ENCODE measurements at places on chromosomes 2 and 18.
A peak's percentile ranks its signal among the peaks of the same experiment; 100 is the strongest.

DNA sequence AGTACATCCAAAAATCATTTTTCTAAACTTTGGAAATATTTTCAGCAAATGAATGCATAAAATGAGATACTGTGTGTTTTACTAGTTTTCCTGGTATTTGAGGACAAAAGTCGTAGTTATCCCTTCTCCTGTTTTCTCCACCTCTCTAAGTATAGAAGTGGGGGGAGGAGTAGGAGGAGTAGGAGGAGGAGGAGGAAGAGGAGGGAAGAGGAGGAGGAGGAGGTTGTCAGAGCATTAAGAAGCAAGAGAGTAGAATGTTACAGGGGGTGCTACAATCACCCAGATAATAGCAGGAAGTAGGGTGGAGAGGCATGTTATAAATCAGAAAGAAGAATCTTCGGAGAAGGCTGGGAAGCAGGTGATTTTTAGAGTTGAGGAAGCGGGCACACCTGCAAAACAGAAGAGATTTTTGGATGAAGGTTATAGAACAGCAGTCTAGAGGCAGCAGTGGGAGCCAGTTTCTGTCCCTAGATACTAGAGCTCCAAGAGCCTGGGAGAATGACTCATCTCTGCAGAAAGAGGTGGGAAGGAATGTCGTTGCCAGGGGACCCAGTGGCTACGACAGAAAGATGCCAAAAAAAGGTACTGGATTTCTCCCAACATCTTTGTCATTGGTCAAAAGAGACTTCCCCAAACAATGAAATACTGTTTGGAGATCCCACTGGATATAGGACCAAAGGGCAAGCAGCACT lies 44.2 kb upstream of the AQP4 start:
- no peak for DNase-seq

DNA sequence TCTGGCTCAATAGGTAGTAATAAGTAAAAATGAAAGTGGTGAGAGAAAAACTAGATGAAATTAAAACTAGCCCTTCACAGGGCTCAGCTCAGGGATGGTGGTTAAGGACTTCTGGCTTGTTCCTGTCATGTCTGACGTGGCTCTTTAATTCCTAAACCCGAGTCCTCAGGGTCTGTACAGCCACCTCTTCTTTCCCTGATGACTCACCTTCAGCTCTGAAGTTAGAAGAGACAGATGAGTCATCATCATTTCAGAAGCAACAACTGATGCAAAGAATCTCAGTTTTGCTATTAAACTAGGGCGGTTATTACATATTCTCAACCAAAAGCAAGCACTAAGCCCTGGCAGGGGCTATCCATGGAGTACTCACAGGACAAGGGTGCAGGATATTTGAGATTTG lies 24.0 kb upstream of the ITGB6 start:
- peak; percentile 41 for DNase-seq

DNA sequence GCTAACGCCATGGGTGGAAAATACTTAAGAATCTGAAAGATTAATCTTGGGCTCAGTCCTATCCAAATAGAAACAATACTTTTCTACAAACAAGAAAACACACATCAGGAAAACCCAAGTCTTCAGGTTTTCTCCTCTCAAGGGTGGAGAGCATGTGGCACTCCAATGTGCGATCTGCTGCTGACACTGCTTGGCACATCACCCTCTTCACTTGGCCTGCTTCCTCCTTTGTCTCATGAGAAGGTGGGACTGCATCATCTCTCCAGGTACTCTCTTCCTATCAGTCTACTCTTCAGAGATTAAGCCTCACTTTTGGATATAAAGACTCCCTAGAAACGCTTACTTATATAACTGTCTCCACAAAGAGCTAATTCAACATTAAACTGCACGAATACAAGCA lies 26.4 kb downstream of the HDLBP start:
- no peak for DNase-seq

DNA sequence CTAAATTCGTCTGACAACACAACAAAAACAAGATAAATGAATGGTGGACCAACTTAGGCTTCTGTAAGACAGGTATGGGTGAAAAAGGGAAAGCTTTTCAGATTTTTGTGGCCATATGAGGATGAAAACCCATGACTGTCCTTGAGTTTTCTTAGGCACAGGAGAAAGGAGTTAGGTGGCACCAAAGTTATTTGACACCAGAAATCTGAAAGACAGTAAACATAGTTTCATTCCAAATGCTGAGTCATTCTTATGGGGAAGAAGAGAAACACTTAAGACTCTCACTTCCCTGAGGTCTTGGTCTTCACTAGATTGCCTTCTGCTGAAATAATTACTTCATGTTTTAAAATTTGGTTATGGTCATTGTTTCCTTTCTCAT lies 5.2 kb upstream of the GPD2 start:
- peak; percentile 91 for DNase-seq

DNA sequence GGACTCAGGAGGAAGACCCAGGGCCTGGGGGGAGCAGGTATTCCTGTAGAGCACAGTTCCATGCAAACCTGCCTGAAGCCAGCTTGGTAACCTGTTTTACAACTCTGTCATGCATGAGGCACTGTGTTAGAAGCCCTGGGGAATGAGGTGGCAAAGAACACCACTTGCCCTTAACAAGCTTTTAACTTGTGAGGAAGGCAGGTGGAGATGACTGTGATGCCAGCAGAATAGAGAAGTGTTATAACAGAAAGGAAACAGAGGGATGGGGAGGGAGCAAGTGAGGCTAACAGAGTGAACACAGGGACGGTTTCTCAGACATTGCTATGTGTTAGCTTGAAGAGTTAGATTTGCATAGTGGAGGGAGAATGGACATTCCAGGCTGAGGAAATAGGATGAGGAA lies 11.5 kb upstream of the IL1A start:
- DNase-seq: peak; percentile 40

DNA sequence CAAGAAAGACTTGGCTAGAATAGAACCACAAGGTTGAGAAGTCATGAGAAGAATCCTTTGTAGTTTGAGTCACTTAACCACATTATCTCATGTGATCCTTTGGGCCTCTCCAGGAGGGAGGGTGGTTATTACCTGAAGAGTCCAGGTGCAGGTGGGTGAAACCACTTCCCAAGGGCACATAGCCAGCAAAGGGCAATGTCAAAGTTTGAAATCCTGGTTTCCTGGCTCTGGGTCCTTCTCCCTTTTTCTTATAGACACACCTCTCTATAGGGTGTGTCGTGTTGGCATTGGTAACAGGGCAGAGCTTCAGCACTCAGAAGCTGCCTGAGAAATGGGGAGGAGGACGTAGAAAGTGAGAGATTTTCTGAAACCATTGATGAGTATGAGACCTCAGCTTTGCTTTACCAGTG lies 137.9 kb downstream of the MGAT5 start:
- no peak for DNase-seq

DNA sequence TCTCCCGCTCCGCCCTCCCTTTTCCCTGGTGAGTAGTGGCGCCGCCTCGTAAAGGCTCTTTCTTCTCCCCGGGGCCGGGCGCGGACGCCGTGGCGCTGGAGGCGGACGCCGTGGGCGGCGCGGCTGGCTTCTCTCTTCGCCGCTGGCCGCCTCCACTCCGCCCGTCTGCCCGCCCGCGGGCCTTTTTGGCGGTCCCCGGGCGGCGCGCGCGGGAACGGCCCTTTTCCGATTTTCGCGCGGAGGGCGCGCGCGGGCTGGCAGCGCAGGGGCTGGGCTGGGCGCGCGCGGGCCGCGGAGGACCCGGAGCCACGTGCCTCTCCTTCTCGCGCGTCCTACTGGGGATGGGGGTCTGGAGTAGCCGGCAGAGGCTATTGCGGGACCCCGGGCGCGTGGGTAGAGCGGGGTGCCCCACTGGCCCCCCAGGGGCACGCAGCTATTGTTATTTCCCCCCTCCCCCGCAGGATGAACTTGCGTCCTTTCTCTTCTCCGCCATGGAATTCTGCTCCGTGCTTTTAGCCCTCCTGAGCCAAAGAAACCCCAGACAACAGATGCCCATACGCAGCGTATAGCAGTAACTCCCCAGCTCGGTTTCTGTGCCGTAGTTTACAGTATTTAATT lies 472 bp downstream of the SLC20A1 start:
- DNase-seq: no peak

DNA sequence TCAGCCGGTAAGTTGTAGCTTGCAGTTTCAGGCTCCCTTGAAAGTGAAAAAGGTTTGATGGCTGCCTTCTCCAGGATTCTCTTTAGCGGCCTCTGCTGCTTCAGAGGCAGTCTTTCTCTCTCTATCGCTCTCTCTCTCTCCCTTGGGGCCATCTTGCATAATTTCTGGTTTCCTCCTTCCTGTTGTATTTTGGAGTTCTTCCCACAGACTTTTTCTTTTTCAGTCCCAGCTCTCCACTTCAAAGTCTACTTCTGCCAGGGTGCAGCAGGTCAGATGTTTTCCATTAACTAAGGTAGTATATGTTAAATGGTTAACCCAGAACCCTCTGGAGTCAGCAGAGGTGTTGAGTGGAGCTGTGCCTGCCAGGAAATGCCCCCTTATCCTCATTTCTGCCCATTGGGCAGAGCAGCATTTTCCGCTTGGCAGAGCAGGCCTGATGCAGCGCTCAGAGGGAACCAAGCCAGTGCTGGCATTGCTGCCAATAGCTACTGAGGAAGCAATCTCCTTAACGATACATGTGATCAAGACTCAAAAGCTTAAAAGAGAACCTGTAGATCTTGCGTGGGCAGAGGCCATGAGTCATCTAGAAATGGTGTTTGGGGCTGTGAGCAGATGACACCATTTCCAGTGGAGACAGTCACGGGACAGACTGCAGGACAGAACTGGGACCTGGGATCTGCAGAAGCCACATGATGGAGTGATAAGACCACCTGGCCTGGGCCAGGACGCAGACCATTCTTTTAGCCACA lies 20.8 kb downstream of the DBI start:
- DNase-seq: peak; percentile 84

- no peak for DNase-seq
Measured at GRCh38 chr2:130819226-130819607, 17.5 kb upstream of the ARHGEF4 start.

- DNase-seq: no peak
Measured at GRCh38 chr18:56483386-56483785, 155.0 kb downstream of the TXNL1 start.

DNA sequence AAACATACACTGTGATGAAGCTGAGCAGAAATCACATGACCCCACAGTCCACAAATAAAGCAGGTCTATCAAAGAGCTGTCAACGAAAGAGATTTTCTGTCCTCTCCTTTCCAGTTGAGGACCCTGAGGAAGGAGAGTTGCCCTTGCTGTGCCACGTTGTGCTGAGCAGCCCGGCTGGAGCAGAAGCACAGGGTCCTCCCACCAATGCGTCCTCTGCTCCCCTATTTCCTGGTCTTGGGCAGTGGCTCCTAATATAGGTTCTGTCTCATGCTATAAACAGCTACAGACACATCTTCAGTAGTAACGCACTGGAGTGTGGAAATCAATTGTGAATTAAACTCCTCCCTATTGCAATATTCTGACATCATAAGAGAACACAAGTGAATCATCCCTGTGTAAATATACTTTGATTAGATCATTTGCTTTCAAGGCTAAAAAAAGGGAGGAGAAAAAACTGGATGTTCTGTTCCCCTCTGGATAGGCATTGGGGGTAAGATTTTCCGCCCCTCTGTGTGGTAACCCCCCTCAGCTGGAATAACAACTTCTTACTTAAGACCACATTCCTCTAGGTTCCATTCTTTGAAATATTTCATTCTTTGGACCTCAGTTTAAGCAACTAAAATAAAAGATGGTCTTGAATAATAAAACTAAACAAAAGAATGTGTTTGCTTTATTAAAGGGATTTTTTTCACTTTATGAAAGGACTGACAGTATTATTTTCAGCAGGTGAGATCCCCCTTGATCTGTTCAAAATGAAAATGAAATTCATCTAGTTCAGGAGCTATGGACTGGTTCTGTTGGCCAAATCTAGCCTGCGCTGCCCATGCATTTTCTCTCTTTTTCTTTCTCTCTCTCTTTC lies 8.3 kb upstream of the RHOB start:
- DNase-seq: peak; percentile 36

DNA sequence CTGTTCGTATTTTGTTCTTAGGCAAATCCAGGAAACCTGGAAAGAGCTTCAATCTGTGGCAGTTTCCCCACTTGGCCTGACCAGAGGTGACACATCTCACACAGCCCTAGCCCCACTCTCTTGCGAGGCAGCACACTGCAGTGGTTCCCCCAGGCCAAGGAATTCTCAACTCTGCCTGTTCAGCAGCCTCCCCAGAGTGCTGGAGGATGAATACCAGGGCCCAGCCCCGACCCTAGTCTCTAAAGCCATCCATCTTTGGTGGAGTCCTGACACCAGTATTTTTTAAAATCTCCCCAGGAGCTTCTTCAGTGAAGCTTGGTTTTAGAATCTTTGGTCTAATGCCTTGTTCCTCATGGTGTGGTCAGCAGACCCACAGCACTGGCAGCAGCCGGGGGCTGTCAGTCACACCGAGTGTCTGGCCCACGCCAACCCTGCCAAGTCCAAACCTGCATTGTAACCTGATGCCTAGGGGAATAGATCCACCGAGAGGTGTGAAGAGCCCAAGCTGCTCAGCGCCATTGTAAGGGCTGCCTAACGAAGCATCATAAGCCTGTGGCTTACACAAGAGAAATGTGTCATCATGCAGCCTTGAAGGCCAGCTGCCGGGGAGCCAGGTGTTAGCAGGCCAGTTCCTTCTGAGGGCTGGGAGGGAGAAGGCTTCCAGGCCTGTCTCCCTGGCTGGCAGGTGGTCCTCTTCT lies 428.7 kb upstream of the ID2 start:
- DNase-seq: peak; percentile 57

- DNase-seq: peak; percentile 67
Measured at GRCh38 chr2:60745761-60746160, 10.3 kb upstream of the PAPOLG start.

GRCh38 chr2:46002507-46002883 lies 294.7 kb upstream of the EPAS1 start:
- DNase-seq: no peak

GRCh38 chr2:237892984-237893595 lies 33.7 kb downstream of the RAMP1 start:
- no peak for DNase-seq

DNA sequence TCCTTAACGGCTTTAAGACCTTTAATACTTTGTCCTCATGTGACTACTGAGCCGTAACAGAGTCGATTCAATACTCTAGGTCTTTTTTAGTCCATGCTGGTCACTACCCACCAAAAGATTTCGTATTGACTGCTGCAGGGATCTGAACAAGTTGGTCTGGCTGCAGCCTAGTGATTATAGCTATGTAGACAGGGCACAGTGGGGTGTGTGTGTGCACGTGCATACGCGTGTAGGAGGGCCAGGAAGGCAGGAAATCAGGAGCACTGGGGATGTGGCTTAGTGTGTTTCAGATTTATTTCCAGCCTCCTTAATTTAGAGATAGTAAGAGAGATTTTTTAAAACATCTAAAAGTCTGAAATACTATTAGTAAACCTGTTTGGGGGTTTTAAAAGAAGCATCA lies 161.4 kb downstream of the MYO3B start:
- DNase-seq: no peak

- DNase-seq: no peak
Measured at GRCh38 chr2:132729522-132729921, 59.5 kb upstream of the LYPD1 start.

GRCh38 chr18:79690071-79690470 lies 10.5 kb downstream of the CTDP1 start:
- DNase-seq: no peak

GRCh38 chr2:15889442-15890123 lies 50.8 kb upstream of the MYCN start:
- DNase-seq: no peak

GRCh38 chr2:122000556-122001340 lies 245.3 kb downstream of the TSN start:
- no peak for DNase-seq

- DNase-seq: peak; percentile 5
Measured at GRCh38 chr2:191631754-191632153, 46.2 kb upstream of the NABP1 start.
